Activated naive CD4-positive, alpha-beta T cell treated with anti-CD3 and anti-CD28 coated beads, Interleukin-2, amount 50 U/mL, for 72 hours (primary cell): ENCODE measurements at places on chromosomes 7 and 10. TPM values are rescaled to one million over a fixed set of nuclear protein-coding genes. Genes with fewer than 3 reads are reported as not detected.

- no peak for DNase-seq
These were observed 827.7 kb downstream of the SORCS3 start for GRCh38 chr10:105468759-105469158.

ARPC1B gene
- total RNA-seq, result 254 TPM

- DNase-seq, result no peak
These were observed 37.6 kb upstream of the RNF32 start for GRCh38 chr7:156603011-156603410.

DNA sequence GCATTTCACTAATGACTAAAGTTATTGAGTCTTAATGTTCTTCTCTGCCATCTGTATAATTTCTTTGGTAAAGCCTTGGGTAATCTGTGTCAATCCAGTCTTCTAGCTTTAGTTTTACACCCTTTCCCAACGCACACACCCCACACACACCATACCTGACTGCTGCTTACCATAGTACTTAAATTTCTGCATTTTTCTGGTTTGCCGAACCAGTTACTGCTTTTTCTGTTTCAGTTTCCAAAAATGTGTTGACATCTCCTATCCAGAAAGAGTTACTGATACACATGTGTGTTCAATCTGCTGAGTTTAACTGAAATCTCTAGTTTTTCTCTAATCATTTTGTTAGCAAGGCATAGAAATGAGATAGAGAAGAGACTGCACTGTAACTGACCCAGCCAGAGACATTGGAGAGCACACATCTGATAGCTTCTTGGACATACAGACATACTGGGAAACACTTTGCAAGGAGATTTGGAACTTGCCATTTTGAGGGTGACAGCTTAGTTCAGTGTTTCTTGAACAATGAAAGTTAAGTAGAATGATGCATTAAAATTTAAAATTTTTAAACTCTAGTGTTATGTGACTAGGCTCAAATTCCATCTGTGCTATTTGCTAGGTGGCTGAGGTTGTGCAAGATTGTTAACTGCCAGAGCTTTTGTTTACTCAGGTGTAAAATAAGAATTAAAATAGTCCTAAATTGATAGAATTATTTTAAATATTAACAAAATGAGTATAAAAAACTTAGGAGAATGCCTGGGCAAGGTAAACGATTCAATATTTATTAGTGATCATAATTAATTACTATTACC is 807.6 kb downstream of the DNAJB9 start:
- no peak for DNase-seq

DNA sequence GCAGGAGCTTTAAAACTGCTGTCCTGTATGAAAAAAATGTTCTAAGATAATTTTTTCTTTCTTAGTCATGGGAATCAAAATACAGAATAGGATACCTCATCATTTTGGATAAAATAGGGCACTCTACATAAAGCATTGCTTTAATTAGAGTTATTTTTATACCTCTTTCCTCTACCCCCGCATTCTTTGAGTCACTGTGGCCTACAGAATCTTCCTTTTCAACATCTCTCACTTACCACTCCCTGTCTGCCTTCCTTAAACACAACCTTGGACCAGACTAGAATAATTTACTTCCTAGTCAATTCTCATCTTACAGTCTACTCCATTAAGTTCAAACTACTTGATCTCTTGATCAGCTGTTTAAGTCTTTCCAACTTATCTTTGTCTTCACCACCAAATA is 462.3 kb downstream of the PHTF2 start:
- DNase-seq, result no peak

DNA sequence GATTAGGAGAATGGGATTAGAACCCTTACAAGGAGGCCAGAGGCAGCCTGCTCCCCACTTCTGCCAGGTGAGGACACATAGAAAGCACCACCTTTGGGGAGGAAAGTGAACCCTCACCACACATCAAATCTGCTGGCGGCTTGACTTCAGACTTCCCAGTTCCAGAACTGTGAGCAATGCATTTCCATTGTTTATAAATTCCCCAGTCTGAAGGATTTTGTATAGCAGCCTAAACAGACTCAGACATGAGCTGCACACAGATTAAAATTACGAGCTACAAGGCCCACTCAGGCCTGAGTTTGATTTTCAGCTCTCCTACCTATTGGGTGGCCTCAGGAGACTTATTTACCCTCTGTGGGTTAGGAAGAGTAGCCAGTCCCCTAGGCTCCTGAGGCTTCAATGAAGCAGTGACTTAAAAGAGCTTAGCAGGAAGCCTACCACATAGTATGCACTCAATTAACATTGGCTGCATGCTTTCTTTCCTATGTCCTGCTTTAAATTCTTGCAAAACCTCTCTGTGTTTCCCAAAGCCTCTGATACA is 350.7 kb upstream of the ZMIZ1 start:
- no peak for DNase-seq

- DNase-seq, result no peak
These were observed 293.5 kb upstream of the IMMP2L start for GRCh38 chr7:111855842-111856227.
